ENCODE measurements at places on chromosomes 5 and 9.

GRCh38 chr5:158212917-158213316 lies 354.0 kb upstream of the CLINT1 start:
- DNase-seq: no peak

DNA sequence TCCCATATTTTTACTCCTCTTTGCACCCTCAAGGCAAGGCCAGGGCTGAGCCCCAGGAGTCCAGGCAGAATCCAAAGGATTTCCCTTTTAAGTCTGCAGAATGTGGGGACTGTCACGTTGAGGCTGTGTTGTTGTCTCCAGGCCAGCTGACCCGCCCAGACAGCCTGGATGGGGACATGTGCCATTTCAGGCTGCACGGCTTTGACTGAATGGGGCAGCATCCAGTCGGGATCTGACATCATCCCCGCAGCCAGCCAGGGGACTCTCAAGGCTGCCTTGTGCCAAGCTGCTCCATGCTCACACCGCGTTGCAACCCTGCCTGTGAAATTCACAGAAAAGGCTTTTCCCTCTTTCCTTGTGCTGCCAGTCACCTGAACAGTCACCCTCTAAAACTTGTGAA lies 2.2 kb upstream of the ZNF366 start:
- DNase-seq: peak; percentile 83

DNA sequence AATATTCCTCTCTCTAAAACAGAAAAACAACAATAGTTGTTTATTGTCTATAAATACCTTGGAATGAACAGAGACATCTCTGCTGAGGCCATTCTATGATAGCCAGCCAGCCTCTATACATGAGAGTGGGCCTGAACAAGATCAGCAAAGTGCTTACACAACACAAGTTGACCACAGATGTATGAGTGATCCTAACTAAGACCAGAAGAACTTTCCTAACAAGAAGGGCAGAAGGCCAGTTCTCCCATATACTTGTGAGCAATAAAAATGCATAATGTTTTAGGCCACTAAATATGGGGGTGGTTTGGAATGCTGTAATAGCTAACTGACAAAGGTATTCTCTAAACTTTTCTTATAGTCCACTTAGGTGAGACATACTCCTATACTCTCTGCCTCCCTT lies 345.7 kb downstream of the SPATA31D1 start:
- no peak for DNase-seq

DNA sequence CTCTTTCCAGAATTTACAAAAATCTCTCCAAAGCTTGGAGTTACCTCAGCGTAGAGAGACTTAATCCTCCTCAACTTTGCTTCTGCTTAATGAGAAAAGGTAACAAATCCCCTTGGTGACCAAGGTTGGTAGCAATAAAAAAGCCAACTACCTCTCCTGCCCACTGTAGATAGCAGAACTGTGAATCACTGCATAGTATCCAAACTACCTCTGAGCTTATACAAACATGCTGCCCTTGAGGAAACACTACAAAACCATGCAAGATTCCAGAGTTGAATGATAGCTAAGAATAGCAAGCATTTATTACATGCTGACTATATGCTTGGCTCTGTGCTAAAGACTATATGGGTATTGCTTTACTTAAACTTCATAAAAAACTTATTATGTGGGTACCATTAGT lies 2.8 kb upstream of the ADAMTS12 start:
- no peak for DNase-seq

- no peak for DNase-seq
These were observed 44.3 kb upstream of the BICD2 start for GRCh38 chr9:92808726-92809451.

- no peak for DNase-seq
These were observed 2.0 kb upstream of the ADAMTS6 start for GRCh38 chr5:65483546-65484346.

- DNase-seq: no peak
These were observed 500.0 kb downstream of the SPATA31D1 start for GRCh38 chr9:82488313-82489200.

GRCh38 chr5:73280821-73281746 lies 108.1 kb downstream of the TMEM174 start:
- DNase-seq: no peak

DNA sequence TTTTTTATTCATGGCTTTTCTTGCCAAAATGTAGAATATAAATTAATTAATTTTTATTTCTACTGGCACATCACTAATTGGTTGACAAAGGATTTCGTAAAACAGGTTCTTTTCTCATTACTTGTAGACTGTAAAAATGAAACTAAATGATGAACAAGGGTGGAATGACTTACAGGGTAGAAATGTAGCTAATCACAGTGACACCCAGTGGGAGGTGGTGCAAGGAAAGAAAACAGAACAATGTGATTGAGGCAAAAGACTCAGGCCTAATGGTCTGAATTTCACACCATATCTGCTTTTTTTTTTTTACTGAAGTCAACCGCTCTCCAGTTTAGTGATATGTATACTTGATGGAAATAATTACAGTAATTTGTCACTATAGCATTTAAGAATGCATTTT lies 28.9 kb downstream of the GABRG2 start:
- no peak for DNase-seq

GRCh38 chr5:88398316-88398715 lies 129.7 kb upstream of the TMEM161B start:
- DNase-seq: no peak

DNA sequence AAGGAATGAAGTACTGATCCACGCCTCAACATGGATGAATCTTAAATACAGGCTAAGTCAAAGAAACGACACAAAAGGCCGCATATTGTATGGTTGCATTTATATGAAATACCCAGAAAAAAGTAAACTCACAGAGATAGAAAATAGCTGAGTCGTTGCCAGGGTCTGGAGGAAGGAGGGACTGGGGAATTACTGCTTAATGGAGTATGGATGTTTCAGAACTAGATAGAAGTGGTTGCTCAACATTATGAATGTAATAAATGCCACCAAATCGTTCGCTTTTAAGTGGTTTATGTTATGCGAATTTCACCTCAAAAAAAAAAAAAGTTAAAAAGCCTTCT lies 784 bp upstream of the MSANTD3 start:
- no peak for DNase-seq

- no peak for DNase-seq
These were observed 252.4 kb upstream of the IRX1 start for GRCh38 chr5:3343211-3343610.

DNA sequence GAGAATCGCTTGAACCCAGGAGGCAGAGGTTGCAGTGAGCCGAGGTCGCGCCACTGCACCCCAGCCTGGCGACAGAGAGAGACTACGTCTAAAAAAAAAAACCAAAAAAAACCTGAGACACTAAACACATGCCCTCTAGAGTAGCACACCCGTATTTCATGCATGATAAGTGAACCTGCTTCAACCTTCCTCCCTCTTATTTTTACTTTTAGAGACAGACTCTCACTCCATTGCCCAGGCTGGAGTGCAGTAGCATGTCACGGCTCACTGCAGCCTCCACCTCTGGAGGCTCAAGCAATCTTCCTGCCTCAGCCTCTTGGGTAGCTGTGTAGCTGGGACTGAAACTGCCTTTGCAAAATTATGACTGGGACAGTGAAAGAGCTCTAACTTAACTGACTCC lies 17.6 kb upstream of the NANS start:
- DNase-seq: no peak

- peak; percentile 22 for DNase-seq
These were observed 9.0 kb upstream of the ADGRD2 start for GRCh38 chr9:124441291-124441690.

- DNase-seq: no peak
These were observed 31.5 kb upstream of the PPP3R2 start for GRCh38 chr9:101626295-101626694.

GRCh38 chr5:1460054-1460682 lies 14.9 kb upstream of the SLC6A3 start:
- DNase-seq: no peak

DNA sequence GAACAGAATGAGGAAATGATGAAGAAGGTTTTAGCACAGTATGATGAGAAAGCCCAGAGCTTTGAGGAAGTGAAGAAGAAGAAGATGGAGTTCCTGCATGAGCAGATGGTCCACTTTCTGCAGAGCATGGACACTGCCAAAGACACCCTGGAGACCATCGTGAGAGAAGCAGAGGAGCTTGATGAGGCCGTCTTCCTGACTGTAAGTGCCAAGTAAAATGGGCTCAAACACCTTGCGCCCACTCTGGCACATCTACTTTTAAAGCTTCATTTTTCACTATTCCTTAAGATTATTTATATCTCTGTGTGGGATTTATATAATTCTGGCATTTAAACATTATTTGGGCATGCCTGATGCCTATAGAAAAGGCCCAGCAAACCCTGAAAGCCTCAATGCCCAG lies 55.6 kb downstream of the CMYA5 start:
- DNase-seq: no peak

GRCh38 chr5:132408456-132408855 lies 38.9 kb downstream of the SLC22A5 start:
- peak; percentile 36 for DNase-seq

- peak; percentile 84 for DNase-seq
These were observed at the start of gene TNFAIP8 for GRCh38 chr5:119355685-119356611. TSS of gene TNFAIP8 (plus strand) at chr5:119356019. CDS start at chr5:119356091, 72 bp downstream.

GRCh38 chr5:103111468-103111867 lies 8.5 kb downstream of the GIN1 start:
- DNase-seq: no peak

Measured in coronary artery (tissue), 2 donors.